ENCODE measurements at places on chromosomes 3 and 15.

DNA sequence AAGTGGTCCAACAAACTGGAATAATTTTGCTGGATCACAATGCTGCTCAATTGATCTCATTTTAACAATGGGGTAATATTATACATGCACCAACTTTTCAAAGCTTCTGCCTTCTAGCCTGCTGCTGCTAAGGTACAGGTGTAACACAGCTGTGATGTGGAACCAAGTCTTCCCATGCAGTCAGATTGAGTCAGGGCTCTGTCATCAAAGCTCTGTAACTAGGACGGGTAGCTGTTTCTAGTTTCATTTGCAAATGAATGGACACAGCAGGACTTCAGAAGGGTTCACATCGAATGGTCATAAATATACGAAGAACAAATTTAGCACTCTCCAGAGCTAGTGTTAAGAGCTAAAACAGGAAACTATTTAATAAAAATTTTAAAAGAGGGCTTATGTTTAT, 189.2 kb downstream of the USP13 start:
- no peak for DNase-seq

GRCh38 chr3:15023249-15023648, 41.9 kb downstream of the MRPS25 start:
- no peak for DNase-seq

GRCh38 chr3:124664804-124665203, 65.4 kb upstream of the UMPS start:
- DNase-seq = no peak

GRCh38 chr3:78900880-78901279, 866.9 kb downstream of the ROBO1 start:
- DNase-seq = no peak

GRCh38 chr3:143060906-143061305, 58.7 kb upstream of the CHST2 start:
- DNase-seq = no peak

GRCh38 chr15:71532994-71533393, 277.4 kb upstream of the NR2E3 start:
- peak; percentile 22 for DNase-seq

DNA sequence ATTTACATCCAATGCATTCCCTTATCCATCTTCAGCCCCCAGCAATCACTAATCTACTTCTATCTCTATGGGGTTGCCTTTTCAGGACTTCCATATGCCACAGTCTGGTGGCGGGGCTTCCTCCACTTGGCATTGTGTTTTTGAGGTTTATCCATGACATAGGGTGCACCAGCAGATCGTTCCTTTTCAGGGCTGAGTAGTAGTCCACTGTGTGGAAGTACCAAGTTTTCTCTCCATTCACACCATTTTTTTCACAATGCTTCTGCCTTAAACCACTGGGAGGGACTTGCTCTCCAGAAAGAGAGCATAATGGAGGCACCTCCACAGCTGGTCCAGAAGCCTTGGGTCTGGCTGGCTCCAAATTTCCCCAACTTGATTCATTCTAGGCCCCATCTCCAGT, 144.0 kb upstream of the IQSEC1 start:
- no peak for DNase-seq

GRCh38 chr3:12143949-12144504, 14.7 kb downstream of the TIMP4 start:
- no peak for DNase-seq

DNA sequence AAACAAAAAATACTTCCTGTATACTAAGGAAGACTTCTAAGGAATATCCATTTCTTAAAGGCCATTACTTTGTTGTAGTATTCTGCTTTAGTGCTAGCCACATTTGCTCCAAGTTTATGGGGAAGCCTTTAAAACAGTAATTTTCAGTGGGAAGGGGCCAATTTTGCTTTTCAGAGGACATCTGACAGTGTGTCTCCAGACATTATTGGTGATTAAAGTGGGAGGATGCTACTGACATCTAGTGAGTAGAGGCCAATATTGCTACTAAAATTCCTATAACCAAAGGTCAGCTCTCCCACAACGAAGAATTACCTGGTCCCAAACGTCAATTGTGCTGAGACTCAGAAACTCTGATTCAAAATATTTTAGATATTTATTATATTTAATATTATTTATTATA, 24.8 kb downstream of the SLC28A2 start:
- peak; percentile 20 for DNase-seq

DNA sequence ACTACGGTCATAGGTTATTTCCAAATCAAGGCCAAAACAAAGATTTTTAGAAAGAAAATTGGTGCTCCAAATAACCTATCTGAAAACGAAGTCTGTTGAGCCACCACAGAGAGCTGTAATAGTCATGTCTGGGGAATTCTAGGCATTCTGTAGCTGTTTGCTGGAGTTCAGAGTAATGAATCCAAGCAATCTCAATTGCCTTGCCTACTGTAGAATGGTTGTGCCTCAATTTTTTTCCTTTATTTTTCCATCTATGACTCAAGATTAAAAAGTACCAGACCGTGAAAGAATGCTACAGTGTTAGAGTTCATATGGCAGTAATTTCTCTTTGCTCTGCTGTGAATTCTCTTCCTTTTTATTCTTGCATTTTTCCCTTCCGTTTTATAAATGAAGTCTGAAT, 1007.2 kb upstream of the ALCAM start:
- DNase-seq = peak; percentile 1

- DNase-seq = no peak
Observed at GRCh38 chr3:156472684-156473083, 82.2 kb downstream of the SSR3 start.

- DNase-seq = no peak
Observed at GRCh38 chr3:112085735-112086075, 484 bp upstream of the C3orf52 start.

DNA sequence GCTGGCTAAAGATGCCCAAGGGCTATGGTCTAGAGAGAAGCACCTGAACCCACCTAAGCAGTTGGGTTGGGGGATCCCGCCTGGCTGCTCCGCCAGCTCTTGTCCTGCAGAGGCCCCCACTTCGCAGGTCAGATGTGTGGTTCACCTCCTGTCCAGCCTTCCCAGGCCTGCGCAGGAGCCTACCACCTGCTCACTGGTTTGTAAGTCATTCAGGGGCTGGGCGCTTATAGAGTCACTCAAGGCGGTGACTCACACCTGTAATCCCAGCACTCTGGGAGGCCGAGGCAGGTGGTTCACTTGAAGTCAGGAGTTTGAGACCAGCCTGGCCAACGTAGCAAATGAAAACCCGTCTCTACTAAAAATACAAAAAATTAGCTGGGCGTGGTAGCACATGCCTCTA, 3.9 kb upstream of the FURIN start:
- no peak for DNase-seq

DNA sequence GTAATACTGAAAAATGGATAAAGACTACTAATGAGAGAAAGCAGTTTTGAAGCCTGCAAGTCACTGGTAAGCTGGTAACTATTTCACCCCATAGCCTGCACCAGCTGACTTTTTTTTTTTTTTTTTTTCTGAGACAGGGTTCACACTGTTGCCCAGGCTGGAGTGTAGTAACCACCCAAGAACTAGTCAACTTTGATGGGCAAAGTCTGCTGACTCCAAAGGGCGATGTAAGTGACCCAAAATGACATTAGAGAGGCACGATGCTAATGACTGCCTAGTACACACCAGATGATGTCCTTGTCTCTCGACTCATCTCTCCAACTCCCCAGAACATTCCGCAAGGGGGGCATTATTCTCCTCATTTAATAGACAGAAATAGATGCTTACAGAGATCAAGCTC, 12.9 kb upstream of the TMEM41A start:
- no peak for DNase-seq

- DNase-seq = no peak
Observed at GRCh38 chr3:170806676-170807075, 63.3 kb downstream of the RPL22L1 start.

DNA sequence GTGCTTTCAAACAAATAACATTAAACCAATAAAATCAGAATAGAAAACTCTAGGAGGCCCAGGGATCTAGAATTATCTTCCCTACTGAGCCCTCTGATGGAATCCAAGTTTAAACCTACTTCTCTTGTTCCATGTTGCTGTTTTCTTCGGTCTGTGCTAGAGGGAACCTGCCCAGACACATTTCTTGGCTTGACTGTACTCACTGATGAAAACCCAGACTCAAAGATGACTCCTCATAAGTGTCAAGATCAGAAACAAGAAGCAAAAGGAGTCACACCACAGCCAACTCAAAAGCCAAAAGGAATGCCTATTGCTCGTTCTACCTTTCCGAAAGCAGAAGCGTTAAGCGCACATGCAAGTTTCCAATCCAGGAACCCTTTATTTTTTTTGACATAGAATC, 31.6 kb downstream of the SCAP start:
- DNase-seq = no peak

DNA sequence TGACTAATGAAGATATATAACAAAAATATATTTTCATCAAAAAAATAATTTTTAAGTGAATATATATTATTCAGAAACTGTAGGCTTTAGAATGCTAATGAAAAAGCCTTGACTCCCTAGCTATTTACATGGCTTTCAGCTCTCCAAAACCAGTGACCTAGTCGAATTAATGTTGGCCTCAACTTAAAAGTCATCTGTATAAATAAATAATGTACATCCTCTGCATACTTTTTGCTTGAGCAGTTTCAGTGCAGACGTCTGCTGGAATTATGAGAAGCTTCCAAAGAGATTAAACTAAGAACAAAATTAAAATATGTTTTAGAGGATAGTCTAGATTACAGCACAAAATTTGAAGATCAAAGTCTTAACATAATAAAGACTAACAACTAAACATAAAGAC, 520.4 kb upstream of the ALCAM start:
- DNase-seq = no peak

- no peak for DNase-seq
Observed at GRCh38 chr3:85835857-85836440, 877.2 kb downstream of the CADM2 start.

DNA sequence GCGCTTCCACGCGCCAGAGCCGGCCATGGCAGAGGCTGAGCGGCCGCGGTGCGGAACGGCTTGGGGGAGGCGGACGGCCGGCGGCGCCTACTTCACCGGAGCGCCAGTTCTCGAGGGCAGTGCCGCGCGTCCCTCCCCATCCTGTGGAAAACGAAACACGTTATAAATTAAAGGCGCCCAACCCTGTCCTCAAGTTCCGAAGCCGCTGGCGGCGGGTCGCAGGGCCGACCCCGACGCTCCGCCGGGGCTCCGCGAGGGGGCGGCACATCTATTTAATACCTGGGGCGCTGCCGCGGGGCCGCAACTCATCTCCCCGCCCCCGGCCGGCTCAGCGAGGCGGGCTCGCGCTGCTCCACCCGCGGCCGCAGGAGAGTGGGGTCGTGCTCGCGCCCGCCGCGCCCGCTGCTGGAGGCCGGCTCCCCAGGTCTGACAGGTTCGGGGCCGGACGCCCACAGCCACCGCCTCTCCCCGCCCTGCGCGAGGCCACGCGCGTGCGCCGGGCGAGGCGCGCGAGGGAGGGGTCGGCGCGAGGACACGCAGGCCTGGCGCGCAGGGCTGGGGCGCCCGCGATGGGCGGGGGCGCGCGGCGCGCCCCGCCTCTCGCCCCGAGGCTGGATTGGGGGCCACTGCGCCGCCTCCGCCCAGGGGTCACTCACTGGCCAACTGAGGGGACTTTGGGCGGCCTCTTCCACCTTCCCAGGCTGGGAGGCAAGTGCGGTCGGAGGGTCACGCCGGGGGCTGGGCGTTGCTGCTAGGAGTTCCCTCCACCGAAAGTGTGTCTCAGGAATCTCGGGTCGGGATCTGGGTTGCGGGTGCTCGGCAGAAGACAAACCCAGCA, at the start of gene SLC30A4:
TSS of gene SLC30A4 (minus strand) at position 428 of the 838 bp plus-strand sequence. CDS start at position 27, 401 bp downstream.
- DNase-seq = peak; percentile 27

DNA sequence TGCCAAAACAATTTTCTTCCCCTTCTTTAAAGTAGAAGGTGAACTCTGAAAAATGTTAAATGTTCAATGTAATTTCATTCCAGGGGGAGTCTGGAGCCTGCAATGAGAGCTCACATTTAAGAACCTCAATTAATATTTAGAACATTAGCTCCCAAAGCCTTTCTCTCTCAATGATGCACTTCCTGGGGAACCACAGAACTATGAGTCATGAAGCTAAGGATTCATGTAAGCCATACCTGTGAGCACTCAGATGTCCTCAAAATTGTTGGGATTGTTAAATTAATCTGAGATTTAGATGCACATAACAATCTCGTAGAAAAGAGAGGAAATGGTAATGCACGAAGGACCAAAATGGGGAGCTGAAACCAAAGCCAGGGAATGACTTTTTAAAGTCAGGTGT, 244.2 kb upstream of the LRIG1 start:
- no peak for DNase-seq

DNA sequence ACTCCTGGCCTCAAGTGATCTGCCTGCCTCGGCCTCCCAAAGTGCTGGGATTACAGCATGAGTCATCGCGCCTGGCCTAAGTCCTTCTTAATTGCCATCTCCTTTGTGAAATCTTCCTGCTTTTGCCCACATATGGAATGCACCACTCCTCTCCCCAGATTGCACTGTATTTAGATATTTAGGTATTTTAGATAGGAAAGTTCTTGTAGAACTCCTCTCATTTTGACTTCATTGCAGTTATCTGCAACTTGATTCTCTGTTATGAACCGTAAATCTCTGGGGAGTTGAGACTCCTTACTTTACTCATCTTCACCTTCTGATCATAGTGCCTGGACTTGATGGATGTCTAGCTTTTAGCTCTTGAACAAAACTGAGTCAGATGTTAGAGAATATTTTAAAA, 150.7 kb downstream of the AKAP13 start:
- DNase-seq = no peak

- DNase-seq = no peak
Observed at GRCh38 chr15:68028888-68029207, 25.3 kb upstream of the PIAS1 start.

- no peak for DNase-seq
Observed at GRCh38 chr15:77974416-77975331, 102.8 kb downstream of the TBC1D2B start.

DNA sequence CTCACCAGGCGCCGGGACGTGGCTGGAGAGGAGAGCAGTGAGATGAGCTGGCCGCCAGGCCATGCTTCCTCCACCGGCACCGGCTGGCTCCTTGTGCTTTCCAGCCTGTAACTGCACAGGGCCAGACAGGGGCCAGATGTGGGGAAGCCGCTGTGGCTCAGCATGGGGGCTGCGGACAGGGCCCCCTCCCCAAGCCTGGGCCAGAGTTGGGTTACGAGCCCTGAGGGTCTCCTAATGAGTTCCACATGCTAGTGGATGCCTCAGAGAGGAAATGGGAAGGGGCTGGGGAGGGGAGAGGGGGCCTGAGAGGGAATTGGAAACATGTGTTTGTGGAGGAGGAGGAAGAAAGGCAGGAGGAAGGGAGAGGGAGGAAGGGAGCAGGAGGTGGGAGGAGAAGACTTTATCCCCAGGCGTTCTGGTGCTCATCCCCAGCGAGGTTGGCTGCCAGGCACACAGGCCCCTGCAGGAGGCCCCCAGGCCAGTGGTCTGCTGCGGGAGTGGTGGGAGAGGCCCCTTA, 11.7 kb upstream of the DUSP7 start:
- DNase-seq = no peak

- DNase-seq = no peak
Observed at GRCh38 chr3:171018156-171018935, 8.2 kb downstream of the SLC2A2 start.

DNA sequence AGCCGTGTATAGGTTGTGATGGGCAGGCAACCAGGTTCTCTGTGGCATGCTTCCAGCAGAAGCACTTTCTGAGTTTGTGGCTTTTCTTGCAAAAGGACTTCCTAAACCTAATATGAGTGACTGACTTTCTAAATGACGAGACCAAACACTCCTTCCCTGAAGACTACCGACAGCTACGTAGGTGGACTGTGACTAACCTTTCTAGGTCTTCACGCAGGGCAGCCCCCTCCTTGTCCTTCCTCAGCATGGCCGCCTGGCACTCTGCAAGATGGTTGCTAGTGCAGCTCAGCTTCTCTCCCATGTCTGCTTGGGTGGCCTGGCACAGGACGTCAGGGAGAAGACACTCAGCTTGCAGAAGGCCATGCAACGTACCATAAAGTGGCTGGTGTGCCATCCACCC, 20.9 kb downstream of the CXCR6 start:
- no peak for DNase-seq

GRCh38 chr3:23909341-23909740, 7.4 kb downstream of the NKIRAS1 start:
- DNase-seq = no peak
